NCI-H748 treated with DMSO at 0.1 percent for 48 hours (cell line): ENCODE measurements at places on chromosomes 6 and 20.

DNA sequence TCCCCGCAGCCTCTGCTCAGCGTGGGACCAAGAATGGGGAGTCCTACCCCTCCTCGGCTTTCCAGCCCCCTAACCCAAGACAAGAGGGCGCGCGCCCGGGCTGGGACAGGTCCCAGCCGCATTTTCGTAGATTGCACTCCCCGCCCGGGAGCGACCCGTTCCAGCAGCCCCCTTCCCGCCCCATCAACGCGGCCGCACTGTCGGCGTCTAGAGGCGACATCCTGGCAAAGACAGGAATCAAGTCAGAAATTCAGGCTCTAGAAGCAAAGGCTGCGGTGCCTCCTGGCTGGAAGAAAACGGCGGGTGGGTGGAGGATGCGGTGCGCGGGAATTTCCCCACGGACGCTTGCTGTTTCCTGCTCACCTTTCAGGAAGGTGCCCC is 957 bp downstream of the PROKR2 start:
- no peak for DNase-seq

GRCh38 chr6:100126790-100127484 is 132.9 kb upstream of the MCHR2 start:
- peak; percentile 8 for DNase-seq

DNA sequence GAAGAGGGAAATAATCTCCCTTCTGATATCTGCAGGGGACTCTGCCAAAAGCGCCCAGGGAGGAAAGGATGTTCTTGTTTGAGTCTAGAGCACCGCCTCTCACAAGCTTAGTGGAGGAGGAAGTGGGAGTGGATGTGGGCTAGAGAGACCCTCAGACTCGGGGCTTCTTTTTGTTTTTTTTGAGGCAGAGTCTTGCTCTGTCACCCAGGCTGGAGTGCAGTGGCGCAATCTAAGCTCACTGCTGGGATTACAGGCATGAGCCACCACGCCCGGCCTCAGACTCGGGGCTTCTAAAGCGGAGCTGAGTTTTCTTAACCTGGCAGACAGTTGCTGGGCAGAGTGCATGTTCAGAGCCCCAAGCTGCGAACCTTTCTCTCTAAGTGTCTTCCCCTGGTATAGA is 310.8 kb downstream of the BMP7 start:
- no peak for DNase-seq

DNA sequence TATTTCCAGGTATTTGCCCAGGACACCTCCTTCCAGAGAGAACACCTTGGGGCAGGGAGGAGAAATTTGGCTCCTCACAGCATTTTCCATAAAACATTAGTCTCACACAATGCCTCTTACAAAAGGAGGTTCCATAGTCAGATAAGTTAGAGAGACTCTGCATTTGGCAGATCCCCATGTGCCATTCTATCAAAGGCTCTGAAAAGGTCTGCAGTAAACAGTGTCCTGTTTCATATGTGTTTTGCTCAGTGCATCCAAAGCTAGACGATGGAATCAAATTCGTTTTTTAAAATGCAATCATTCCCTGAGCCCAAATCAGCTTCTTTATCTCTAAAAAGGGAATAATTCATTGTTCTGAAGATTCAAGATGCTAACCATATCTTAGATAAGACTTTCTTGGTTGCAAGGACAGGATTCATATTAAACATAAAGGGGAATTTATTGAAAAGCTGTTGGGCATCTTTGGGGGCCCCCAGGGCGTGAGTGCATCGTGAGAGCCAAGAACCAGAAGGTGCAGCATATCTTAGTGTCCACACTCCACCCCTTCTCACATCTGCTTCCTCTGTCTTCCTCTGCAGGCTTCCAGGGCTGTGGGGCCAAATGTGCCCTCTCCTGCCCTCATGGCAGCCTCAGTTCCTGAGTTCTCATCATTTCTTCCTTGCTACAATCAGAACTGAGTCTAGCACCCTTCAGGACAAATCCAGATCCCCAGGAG is 41.4 kb upstream of the MLN start:
- no peak for DNase-seq

DNA sequence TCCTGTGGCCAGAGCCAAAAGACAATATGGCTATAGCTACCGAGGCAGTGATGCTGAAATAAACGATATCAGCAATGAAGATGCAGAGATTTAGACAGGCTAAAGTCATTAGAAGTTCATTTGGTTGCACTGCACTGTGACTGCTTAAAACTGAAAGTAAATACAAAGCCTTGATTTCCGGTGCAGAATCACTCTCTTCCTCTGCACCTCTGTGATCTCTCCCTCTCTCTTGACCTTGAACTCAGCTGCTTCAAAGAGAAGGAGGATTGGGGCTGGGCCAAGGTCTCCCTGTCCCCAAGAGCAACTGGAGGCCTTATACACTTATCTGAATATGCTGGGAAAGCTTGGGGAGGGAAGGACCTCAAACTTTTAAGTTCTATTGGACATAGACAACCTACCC is 34.6 kb upstream of the SPACA1 start:
- DNase-seq: no peak

DNA sequence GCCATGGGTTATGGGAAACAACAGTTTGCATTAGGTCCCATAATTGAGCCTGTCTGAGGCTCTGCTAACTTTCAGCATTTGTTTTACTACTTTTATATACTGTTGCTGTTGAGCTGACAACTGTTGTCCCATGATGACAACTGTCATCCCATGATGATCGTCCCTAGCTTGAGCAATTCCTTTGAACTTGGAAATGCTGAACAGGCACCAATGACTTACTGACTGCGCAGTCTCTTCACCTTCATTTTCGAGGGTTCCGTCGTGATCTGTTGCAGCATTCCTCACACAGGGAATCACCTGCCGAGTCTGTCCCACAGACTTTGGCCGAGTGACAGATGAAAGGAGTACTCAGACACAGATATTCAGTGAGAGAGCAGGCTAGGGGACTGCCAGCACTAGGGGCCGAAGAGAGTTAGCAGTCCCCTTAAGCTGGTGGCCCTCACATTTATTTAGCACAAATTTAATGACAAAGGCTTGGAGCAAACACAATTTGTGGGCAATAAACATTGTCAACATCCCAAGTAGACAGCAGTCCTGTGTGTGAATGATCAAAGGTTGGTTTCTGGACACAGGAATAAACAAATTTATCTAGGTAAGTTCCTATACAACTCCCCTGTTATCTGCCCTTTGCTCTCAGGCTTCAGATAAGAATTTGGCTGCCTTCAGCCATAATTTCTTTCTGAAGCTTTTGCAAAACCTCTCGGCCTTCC is 10.0 kb upstream of the TBC1D20 start:
- DNase-seq: no peak

DNA sequence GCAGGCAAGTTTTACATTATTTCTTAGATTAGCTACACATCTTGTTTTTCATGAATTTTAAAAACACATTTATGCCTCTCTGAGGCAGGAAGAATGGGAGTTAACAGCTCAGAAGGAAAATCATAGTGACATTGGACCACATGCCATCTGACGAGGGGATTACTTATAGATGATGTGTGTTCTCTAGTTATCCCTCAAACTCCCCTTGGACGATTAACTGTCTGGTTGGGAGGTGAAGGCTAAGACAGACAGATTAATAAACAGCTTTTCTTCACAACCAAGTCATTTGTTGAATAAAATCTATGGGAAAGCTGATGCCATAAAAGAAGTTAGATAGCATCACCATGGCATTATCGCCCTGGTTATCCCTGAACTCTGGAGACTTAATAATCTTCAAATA is 80.0 kb upstream of the PREP start:
- DNase-seq: no peak

GRCh38 chr6:4209196-4209595 is 73.8 kb upstream of the ECI2 start:
- no peak for DNase-seq

DNA sequence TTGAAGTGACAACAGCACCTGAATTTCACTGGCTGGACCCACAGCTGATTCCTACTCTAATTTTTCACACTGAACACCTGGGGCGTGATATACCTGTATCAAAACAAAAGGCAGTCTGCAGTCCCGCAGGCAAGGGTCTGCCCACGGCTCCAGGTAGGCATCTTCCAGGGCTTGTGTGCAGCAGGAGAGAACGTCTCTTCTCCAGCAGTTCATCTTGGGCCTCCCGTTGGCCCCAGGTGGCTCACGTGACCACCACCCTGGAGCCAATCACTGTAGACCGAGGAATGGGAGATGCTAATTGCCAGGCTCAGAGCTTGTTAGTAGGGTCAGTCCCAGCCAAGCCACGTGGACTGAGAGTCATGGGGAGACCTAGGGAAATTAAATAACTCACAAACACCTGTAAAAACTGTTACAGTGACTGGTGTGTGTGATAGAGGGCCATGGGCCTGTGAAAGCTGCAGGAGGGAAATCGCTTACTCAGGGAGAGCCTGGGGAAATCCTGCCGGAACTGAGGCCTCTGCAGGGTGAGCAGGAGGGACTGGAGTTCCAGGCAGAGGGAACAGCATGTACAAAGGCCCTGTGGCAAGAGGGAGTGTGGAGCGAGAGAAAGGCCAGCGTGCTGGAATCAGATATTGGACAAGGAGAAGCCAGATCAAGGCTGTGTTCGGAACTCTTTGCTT is 83.4 kb downstream of the EYA2 start:
- no peak for DNase-seq

DNA sequence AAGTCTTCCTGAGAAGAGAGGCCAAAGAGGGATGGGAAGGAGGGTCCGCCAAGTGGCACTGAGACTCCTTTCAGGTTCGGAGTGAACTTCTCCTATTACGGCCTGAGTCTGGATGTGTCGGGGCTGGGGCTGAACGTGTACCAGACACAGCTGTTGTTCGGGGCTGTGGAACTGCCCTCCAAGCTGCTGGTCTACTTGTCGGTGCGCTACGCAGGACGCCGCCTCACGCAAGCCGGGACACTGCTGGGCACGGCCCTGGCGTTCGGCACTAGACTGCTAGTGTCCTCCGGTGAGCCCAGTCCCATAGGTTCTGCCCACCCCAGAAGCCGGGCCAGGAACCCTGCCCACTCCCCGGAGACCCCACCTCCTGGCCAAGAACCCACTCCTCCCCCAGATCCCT is 4.1 kb downstream of the SLC22A7 start:
- no peak for DNase-seq

- DNase-seq: no peak
These were observed 56.9 kb downstream of the IRF4 start for GRCh38 chr6:448296-449056.

DNA sequence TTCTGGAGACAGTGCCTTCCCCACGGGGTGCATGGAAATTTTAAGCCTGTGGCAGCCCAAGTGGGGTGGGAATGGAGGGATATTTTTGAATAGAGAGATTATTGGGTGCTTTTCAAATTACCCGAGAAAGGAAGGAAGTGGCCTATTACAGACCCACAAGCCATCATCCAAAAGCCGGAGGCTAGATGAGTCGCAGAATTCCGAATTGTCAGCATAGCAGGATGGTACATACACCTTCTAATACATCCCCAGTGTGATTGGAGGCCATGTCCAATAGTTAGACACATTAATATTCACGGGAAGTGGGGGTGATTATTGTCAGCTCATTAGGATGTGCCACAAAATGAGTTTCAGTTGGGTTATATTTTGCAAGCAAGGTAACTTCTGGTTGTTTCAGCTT is 133.0 kb downstream of the FIG4 start:
- DNase-seq: no peak

DNA sequence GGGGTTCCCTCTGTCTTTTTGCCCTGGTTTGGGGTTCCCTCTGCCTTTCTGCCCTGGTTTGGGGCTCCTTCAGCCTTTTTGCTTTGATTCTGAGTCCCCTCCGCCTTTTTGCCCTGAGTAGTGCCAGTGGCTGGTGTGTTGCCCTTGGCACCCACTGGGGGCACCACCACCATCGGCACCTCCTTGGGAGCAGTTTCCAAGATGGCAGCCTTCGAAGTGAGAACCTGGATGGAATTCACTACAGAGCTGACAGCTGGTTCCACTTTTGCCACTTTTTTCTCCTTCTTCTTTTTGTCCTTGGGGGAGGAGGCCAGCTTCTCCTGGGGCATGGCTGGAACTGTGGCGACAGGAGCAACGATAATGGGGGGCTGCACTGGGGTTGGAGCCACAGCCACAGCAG is 22.2 kb downstream of the RRBP1 start:
- no peak for DNase-seq

GRCh38 chr20:57682184-57683101 is 27.4 kb downstream of the PMEPA1 start:
- DNase-seq: no peak
